Hindlimb muscle (tissue), 1 donor: ENCODE measurements at places on chromosomes 16 and 17. TPM values are rescaled to one million over a fixed set of nuclear protein-coding genes. Genes with fewer than 3 reads are reported as not detected.

Gene CAMTA2
- polyA plus RNA-seq, result 32.9 TPM

Gene PYDC1
- polyA plus RNA-seq, result 2.3 TPM

Gene VPS9D1
- polyA plus RNA-seq, result 14.2 TPM

Gene SOST
- not detected for polyA plus RNA-seq

Gene PERCC1
- 0.43 TPM for polyA plus RNA-seq

Gene PIRT
- not detected for polyA plus RNA-seq

Gene EVI2B
- polyA plus RNA-seq, result 4.0 TPM

Gene CORO1A
- 16.8 TPM for polyA plus RNA-seq

Gene ZNF423
- 34.5 TPM for polyA plus RNA-seq

Gene PRSS21
- polyA plus RNA-seq, result not detected

Gene PRAC1
- not detected for polyA plus RNA-seq

DNA sequence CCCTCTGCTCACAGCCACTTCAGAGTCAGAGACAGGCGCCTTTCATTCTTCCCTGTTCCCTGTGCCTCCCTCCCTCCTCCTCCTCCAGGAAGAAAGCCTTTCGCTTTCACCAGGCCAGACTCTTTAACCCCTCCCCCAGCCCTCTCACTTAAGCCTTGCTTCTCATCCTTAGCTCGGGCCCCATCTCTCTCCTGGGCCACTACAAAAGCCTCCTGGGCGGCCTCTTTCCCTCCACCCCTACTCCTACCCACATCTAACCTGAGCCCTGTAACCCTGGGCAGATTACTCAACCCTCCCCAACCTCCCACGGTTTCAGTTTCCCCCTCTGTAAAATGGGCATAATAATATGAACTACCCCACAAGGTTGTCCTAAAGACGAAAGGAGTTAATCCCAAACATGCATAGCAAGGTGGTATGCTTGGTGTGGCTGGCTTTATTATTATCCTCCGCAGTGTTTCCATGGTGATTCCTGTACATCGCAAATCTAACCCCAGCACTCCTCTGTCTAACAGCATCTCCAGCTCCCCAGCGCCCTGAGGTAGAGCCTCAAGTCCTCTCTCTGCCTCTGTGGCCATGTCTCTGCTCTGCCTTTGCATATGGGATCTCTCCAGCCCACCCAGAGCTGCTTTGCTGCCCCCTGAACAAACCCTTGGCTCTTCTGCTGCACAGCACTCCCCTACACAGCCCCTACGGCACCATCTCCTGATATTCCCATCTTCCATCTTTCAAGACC lies 17.7 kb downstream of the PIMREG start:
- DNase-seq, result no peak

- DNase-seq, result no peak
Measured at GRCh38 chr17:67594115-67594880, 123.4 kb upstream of the NOL11 start.

GRCh38 chr16:11074131-11074530 lies 129.8 kb downstream of the CLEC16A start:
- no peak for DNase-seq

GRCh38 chr17:56292578-56292977 lies 139.3 kb downstream of the ANKFN1 start:
- no peak for DNase-seq

- no peak for DNase-seq
Measured at GRCh38 chr17:74217037-74217730, 3.8 kb downstream of the TTYH2 start.

DNA sequence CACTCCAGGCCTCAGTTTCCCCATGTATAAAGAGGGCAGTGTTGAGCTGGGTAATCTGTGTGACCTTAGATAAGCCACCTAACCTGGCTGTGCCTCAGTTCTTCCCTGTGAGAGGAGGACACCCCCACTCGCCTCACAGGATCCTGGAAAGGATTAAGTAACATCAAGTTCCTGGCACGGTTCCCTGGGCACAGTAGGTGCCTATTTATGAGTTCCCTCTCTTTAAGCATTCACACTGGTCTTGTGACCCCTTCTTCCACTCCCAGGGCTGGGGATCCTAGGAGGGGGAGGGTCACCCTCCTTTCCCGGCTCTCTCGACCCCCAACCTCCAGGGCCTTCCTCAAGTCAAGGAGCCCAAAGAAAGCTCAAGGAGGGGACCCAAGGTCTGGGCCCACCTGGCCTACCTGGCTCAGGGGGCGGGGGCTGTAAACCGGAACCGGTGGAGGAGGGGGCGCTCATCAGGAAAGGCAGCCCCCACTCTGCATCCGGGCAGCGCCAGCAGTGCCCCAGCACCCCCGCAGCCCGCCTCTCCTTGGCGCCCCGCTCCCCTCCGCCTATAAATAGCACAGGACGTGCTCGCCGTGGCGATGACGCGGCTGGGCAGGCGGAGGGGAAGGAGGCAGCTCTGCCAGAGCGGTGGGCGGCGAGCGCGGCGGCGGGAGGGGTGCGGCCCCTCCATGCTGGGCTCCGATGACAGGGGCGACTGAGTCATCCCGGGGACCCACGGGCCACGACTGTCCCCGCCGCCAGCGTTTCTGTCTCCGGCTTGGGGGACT lies 9.4 kb downstream of the RPL19 start:
- DNase-seq, result peak; percentile 64

DNA sequence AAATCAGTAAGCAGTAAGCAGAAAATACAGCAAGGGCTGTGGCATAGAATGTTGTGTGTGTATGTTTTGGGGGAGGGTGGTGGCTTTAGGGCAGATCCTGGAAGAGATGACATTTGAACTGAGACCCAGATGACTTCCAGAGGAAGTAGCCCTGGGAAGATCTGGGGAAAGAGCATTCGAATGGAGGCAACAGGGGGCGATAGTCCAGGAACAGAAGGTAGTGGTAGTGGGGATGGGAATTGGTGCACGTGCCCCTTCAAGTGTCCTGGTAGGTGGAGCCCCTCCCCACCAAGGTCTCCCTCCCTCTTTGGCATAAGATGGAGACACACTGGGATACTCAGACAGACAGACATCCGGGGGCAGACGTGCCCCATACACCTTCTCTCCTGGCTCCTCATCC lies 14.1 kb downstream of the ARHGEF15 start:
- no peak for DNase-seq

- DNase-seq, result no peak
Measured at GRCh38 chr16:20740007-20740883, 1.4 kb downstream of the THUMPD1 start.

GRCh38 chr17:82929676-82930042 lies 89.8 kb upstream of the ZNF750 start:
- no peak for DNase-seq

GRCh38 chr16:9909072-9909825 lies 273.0 kb downstream of the GRIN2A start:
- no peak for DNase-seq

- DNase-seq, result peak; percentile 20
Measured at GRCh38 chr17:28684963-28685362, 23.0 kb downstream of the SUPT6H start.

- no peak for DNase-seq
Measured at GRCh38 chr16:48201515-48202201, 42.4 kb upstream of the LONP2 start.

- DNase-seq, result no peak
Measured at GRCh38 chr16:17125671-17126070, 345.1 kb downstream of the XYLT1 start.

DNA sequence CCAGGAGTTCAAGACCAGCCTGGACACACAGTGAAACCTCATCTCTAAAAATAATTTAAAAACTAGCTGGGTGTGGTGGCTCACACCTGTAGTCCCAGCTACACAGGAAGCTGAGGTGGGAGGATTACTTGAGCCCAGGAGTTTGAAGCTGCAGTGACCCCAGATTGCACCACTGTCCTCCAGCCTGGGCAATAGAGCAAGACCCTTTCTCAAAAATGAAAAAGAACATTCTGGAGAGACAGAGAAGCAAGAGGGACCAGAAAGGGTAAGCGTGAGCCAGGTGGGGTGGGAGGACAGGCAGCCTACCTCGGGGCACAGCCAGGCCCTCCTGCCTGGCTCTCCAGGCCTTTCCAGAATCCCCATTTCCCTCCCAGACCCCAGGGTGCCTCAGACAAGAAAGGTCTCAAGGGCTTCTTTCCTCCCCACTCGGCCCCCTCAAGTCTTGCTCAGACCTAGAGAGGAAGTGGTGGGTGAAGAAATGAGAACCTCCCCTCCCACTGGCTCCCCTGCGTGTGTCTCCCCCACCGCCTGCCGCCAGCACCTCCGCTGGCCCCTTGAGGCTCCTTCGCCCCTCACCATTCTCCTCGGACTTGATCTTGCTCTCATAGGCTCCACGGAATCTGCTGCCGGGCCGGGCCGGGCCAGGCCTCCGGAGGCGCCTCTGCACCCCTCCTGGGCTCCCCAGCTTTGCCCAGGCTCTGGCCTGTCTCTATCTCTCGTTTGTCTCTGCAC lies 503 bp downstream of the C16orf54 start:
- DNase-seq, result no peak

DNA sequence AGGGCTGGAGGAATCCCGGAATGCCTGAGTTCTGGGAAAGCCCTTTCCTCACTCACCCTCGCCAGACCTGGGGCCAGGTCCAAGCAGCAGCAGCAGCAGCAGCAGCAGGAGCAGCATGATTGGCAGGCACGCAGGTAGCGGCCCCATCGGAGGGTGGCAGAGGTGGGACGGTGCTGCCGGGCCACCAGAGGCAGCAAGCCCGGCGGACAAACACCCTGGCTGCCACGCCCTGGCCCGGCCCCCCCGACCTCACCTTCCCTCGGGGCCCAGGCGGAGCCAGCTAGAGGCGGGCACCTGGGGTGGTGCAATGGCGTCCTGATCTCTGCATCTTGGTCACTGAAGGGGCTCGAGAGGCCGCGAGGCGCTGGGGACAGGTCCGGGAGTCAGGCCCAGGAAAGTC lies 122.4 kb downstream of the LAT start:
- no peak for DNase-seq

GRCh38 chr16:1630450-1631213 lies 18.5 kb downstream of the CRAMP1 start:
- no peak for DNase-seq

GRCh38 chr17:8318010-8318935 lies 8.2 kb downstream of the ARHGEF15 start:
- DNase-seq, result no peak

GRCh38 chr17:33803199-33803685 lies 451.8 kb upstream of the CCL2 start:
- DNase-seq, result no peak

DNA sequence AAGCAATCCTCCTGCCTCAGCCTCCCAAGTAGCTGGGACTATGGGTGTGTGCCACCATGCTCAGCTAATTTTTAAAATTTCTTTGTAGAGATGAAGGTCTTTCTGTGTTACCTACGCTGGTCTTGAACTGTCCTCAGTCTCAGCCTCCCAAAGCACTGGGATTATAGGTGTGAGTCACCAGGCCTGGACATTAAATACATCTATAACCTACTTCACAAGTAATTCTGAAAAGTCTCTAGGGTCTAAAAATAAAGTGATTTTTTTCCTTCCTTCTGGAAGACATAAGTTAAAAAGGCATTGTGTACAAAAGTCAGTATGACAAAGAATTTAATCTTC lies 118.3 kb downstream of the PARN start:
- DNase-seq, result no peak

DNA sequence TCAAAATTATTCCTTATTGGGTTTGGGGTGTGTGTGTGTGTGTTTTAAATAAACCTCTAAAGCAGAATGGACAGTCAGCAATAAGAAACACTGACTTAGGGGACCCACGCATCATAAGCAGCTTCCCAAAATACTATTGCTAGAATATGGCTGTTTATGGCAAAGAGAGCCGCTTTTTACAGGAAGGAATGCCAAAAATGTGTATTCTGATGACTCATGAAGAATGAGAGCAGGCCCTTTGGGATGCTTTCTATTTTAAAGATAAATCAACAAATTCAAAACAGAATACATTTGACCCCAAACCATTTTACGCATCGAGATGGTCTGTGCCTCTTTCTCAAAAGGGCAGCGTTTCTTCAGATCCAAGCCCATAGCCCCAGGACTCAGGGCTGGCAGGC lies 37.5 kb downstream of the ARHGAP17 start:
- no peak for DNase-seq

DNA sequence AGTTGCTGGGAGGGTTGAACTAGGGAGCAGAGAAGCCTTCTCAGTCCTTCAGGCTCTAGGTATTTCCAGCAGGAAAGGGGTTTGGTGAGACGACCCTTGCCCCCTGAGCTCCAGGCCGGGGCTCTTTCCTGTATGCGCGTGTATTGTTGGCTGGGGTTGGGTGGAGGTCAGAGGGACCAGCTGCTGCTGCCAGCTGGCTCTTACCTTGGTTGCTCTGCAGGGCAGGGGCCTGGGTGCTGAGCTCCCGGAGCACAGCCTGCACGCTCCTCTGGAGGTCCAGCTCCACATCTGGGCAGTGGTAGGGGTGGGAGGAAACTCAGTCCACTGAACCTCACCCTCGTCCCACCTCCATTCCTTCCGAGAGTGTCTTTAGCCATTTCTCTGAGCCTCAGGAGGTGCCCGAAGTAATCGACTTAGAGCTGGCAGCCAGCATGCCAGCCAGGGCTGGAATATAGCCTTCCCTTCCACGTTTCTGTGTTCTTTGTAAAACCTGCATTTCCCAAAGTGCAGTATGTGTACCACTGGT lies 28.0 kb downstream of the PIK3R6 start:
- no peak for DNase-seq

DNA sequence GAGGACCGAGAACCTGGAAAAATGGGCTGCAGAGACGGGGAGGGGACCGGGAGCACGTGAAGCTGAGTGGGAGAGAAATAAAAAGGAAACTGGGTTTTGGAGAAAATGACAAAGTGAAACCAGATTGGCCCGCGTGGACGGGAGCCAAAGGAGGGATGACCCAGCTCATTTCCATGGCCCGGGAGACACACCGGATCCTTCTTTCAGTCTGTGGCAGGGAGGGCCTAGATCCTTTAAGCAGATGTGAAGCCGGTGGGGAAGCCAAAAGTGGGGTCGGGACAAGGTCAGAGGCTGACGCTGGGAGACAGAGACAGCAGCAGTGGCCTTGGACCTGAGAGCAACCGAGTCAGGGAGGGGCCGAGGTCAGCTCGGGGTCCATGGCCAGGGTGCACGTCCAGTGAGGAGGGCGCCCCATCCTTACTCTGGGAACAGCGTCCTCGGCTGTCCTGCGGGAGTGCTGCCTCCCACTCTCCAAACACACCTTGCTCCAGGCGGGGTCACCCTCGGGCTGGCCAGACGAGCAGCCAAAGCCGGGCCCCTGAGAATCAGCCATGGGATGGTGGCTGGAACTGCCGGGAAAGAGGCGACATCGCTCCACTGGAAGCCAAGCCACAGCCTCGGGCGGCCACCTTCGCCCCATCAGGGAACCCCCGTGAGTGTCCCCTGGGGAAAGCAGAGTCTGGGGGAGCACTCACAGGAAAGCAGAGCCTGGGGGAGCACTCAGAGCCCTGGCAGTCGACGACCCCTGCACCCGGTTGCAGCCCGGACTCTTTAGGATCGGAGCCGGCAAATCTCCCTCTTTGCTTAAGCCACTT lies 17.3 kb downstream of the CA5A start:
- peak; percentile 84 for DNase-seq

GRCh38 chr17:1808644-1809043 lies 21.1 kb downstream of the SMYD4 start:
- no peak for DNase-seq

GRCh38 chr16:69620573-69620972 lies 54.8 kb downstream of the NFAT5 start:
- no peak for DNase-seq
